ENCODE measurements at places on chromosomes 2 and 18. TPM values are rescaled to one million over a fixed set of nuclear protein-coding genes. Genes with fewer than 3 reads are reported as not detected.

CNOT11 gene
- 50.0 TPM for total RNA-seq

DNA sequence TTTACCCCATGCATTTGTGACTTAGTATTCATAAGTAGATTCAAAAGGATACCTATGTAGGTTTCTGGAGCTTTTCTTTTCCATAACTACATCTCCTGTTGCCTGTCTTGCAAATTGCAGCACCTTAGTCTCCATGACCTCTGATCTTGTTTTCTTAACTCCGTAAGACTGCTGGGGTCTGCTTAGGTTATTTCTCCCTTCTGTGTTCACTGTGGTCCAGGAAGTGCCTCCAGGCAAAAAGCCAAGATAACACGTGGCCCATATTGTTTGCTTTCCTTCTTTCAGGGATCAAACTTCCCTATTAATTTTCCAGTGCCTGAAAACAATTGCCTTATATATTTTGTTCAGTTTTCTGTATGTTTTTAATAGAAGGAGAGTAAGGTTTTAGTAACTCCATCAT is 86.4 kb downstream of the GCA start:
- no peaks in the 10 kb centered on the region for H3K4me1 ChIP-seq
- no peaks in the 10 kb centered on the region for H3K36me3 ChIP-seq
- no peak overlapping the region for H3K27ac ChIP-seq

GRCh38 chr2:215579809-215580208 is 143.9 kb upstream of the FN1 start:
- no peaks in the 10 kb centered on the region for H3K4me1 ChIP-seq
- no peaks in the 10 kb centered on the region for H3K27me3 ChIP-seq
- H3K27ac ChIP-seq: no peak overlapping the region
- H3K4me3 ChIP-seq: no peak overlapping the region
- H3K36me3 ChIP-seq: no peaks in the 10 kb centered on the region
- no peak for DNase-seq

- H3K4me1 ChIP-seq: no peaks in the 10 kb centered on the region
- H3K27me3 ChIP-seq: no peaks in the 10 kb centered on the region
- no peak for DNase-seq
- no peak overlapping the region for H3K27ac ChIP-seq
These were observed 2173.5 kb upstream of the PIK3C3 start for GRCh38 chr18:39781565-39781964.

EFR3B gene
- total RNA-seq: 5.8 TPM
